ENCODE measurements at places on chromosomes 4 and X.

- no peak for DNase-seq
Observed at GRCh38 chrX:13747836-13748235, 13.3 kb downstream of the OFD1 start.

DNA sequence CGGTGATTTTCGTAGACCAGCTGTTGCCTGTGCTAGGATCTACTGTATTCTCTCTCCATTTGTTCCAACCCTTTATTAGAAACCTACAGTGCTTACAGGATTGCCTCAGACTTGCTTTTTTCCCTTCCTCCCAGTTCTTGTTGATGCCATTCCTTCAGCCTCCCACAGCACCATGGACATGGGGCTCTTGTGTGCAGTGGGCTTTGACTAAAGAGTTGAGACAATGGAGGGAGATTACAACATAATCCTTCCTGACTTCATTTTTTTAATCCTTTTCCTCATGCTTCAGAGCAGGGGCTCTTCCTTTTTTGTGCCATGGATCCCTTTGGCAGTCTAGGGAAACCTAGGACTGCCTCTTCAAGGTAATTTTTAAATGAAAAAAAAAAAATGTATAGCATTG is 92.1 kb downstream of the BMPR1B start:
- DNase-seq = no peak

- DNase-seq = no peak
Observed at GRCh38 chr4:159134429-159134828, 31.6 kb downstream of the RAPGEF2 start.

DNA sequence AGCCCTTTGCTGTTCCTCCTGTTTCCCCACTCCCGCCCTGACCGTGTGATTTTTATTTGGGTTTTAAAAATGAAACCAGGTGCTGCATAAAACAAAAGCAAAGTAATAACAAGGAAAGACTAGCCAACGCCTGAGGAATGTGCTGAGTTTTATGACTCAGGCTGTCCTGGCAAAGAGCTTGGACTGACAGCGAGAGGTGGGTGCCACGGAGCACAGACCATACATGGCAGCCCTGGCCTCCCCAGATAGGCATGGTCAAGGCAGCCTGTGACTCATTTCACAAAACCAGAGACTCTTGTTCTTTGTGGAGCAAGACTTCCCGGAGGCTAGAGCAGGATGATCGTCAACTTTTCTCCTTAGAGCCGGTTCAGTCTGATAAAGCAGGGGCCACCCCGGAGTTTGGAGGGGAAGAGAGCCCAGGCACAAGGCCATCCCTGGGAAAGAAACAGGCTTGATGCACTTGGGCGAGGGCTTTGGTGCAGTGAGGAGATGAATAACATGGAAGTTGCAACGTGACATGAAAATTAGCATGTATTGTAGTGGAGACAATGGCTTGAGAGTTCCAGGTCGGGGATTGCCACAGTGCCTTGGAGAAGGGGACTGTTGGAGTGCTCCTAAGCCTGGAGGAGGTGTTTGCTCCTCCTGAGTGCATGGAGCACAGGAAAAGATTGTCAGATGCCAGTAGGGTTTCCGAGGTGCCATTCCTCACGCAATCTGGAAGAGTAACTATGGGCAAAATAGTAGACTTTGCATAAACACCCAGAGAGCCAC is 54.8 kb downstream of the C4orf51 start:
- no peak for DNase-seq

GRCh38 chrX:47247206-47247998 is 14.6 kb downstream of the USP11 start:
- no peak for DNase-seq

Measured in HuH-7 (cell line).